ENCODE measurements at places on chromosomes 7 and 10.

DNA sequence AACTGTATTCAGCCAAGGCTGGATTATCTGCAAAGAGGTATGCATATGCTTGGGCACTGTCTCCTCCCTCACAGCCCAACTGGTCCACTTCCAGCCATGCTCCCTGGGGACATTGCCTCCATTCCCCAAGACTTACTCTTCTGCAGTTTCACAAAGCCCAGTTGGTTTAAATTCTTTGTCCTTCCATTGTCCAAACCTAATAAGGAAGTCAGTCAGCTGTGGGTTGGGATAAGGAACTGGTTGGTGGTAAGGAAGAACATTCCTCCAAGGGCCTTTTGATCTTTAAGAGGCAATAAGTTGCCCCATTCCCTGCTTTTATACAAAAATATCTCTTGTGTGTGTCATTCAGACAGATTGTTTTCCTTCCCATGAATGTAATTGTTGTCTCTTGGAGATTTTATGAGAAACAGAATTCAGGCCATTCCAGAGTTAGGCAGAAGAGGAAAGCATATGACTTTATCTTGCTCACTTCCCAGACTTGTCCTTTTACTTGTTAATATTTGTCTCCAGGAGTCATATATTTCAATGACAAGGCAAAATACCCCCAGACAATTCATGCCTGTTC lies 673.7 kb downstream of the SUGCT start:
- peak; percentile 46 for DNase-seq

- DNase-seq: no peak
These were observed 189.9 kb upstream of the PDE1C start for GRCh38 chr7:32259931-32260596.

DNA sequence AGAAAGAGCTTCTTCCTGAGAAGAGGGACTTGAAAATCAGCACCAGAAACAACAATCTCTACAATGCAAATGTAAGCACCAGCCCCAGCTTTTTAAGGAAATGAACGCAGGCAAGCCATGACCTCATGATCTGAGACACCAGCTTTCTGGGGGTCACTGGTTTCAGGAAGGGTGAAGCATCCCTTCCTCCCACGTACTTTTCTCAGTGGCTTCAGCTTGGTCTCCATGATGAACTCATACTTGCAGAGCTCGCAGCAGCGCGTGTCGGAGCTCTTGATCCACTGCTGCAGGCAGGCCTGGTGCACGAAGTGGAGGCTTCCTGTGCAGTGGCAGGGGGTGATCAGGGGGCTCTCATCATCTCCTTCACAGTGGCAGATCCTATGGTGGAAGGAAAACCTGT lies 87.0 kb downstream of the ALOX5 start:
- no peak for DNase-seq

DNA sequence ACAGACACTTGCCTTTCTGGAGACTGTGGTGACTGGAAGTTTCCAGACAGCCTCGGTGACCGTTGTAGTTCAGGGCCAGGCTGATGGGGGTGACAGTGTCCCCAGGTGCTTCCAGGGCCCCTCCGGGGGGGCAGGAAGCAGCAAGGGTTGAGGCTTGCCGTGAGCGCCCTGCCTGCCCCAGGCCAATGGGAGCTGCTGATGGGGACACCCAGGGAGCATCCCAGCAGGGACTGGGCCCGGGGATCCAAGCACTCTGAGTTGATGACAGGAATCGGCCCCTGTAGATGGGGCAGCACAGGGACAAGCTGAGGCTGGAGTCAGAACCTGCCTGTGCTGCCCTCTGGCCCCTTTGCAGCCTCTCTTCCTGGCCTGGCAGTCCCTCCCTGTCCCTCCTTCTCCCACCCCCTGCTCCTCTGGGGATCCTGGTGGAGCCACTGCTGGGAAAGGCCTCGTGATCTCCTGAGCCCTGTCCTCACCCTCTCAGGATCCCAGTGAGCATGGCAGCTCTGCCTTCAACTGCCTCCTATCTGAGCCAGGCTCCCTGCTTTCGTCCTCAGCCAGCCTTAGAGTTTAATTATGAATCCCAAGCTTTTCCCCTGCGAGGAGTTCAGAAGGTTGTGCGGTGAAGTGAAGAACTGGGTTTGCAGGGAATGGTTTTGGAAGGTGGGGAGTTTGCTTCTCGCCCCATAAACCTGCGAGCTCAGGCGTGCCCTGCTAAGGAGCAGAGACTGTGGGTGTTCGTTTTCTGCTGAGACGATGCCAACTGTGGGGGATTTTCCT lies 84.7 kb downstream of the ADCY1 start:
- DNase-seq: no peak

DNA sequence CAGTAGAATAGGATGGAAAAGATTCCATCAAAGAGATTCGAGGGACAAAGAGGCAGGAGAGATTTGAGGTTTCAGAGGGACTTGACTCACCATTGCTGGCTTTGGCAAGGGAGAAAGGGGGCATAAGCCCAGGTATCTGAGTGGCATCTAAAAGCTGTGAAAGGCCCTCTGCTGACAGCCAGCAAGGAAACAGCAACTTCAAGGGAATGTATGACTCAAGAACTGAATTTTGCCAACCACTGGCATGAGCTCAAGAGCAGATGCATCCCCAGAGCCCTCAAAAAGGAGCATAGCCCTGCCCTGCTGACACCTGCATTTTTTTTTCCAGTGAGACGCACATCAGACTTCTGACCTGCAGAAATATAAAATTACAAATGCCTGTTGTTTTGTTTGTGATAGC lies 19.6 kb upstream of the ADAM12 start:
- DNase-seq: peak; percentile 39

DNA sequence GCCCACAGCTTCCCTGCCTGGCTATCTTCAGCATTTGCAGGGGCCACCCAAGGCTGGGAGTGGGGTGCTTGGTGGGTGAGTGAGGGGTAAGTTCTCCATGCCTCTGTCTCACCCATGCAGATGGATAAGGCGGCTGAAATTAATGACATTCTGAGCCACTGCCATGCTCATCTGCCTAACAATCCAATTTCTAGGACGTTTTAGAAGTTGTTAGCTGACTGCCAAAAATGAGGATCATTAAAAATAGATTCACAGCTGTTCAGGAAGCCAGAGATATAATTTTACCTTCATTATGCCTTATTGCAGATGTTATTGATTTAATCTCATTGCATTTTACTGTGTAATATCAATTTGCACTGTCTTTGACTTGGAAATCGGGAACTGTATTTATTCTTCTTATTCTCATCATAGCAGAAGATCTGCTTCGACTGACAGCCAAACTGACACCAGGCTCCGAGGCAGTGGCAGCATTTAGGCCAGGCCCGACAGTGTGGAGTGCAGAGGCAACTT lies 334.4 kb upstream of the NPVF start:
- no peak for DNase-seq

DNA sequence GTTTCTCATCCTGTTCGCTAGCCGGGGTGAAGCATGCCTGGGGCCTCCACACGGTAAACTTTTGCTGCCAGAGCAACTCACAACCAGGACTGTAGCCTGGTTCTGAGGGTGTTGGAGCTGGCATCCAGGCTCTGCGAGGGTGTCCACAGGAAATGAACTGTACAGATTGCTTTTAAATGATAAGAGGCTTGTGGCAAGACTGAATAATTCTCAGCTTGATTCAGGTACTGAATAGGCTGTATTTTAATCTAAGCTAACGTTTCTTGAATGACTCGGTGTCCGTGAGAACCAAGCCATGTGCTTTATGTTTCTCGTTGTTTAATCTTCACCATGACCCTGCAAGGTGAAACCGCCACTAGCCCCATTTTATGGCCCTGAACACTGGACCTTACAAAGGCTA lies 49.3 kb downstream of the EEPD1 start:
- DNase-seq: peak; percentile 75

DNA sequence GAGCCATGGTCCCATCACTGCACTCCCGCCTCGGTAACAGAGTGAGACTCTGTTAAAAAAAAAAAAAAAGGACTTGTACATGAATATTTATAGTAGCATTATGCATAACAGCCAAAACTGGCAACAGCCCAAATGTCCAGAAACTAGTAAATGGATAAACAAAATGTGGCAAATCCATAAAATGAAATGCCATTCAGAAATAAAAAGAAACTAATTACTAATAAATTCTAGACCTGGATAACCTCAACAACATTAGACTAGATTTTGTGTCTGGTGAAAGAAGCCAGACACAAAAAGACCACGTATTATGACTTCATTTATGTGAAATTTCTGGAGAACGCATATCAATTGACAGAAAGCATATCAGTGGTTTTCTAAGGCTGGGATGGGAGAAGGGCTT lies 74.5 kb downstream of the HPSE2 start:
- DNase-seq: no peak

DNA sequence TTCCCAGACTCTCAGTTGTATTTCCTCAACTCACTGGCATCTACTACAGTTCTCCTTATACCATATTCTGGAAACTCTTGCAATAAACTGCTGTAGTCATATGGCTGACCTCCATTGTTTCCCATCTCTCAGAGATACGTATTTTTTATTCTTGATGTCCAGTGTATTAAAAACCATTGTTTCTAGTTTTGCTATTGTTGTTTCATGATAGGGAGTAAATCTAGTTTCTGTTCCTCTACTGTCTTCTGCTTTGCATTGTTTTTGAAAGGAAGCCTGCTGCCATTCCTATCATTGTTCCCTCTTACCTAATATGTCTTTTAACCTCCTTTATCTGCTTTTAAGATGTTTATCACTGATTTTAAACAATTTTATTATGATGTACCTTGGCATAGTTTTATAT lies 255.0 kb downstream of the ADK start:
- no peak for DNase-seq

- no peak for DNase-seq
These were observed 56.2 kb downstream of the OAT start for GRCh38 chr10:124362568-124362967.

- no peak for DNase-seq
These were observed 133.3 kb downstream of the VTI1A start for GRCh38 chr10:112580267-112580666.

DNA sequence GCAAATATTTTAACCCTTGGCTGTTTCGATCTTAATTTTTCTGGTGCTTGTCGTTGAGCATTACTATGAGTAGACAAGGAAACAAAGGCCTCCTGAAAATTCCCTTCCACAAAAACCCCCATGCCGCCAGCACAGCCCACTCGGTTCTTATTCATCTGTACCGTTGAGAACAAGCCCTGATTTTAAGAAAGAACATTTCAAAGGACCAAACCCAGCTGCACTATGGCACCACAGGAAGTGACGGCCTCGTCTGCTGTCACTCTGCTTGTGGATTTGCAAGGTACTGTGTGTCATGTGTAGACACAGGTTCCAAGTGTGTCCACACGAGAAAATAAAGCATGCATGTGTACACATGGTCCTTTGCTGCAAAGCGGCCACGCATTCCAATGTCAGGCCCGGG lies 285.2 kb downstream of the DNAJB6 start:
- no peak for DNase-seq

DNA sequence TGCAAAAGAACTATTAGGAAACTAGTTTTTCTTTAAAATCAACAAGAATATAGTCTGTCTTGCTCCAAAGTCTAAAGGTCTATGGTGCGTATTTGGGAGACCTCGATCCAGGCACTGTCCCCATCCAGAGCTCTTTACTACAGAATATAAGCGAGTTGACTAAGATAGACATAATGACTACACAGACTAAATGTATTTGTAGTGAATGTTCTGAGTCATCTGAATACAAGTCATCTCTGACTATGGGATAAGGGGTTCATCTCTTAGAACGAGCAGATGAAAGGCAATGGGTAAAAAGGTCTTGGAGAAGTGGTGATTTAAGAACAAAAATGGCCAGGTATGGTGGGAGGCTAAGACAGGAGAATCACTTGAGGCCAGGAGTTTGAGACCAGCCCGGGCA lies 136.0 kb upstream of the RSU1 start:
- no peak for DNase-seq

- DNase-seq: no peak
These were observed 395.5 kb downstream of the SUGCT start for GRCh38 chr7:40530292-40530691.

DNA sequence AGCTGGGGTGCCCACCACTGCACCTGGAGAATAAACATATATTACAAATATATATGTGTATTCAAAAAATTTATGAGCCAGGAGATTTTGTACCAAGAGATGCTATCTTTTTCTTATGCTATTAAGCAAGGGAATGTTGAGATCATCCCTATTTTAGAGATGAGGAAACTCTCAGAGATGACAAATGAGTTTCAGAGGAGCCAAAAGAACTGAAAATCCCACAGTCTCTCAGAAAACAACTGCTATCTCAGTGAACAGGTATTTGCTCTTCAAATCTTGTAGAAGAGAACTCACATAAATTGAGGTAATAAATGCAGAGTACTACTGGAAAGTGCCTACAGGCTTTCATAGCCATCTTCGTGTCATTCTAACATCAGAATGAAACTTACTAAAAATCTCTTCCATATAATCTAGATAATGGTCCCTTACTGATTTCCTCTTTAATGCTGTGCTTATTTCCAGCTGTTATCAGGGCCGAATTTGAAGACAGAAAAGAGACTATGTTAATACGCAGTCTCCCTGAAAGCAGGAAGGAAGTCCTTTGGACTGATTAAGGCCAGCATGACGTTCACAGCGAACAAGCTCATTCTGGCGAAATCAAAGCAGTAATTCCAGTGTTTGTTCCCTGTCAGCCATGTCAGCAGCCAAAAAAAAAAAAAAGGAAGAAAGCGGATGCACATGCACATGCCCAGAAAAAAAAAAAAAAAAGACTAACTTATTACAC lies 29.4 kb upstream of the ANAPC16 start:
- DNase-seq: peak; percentile 37

DNA sequence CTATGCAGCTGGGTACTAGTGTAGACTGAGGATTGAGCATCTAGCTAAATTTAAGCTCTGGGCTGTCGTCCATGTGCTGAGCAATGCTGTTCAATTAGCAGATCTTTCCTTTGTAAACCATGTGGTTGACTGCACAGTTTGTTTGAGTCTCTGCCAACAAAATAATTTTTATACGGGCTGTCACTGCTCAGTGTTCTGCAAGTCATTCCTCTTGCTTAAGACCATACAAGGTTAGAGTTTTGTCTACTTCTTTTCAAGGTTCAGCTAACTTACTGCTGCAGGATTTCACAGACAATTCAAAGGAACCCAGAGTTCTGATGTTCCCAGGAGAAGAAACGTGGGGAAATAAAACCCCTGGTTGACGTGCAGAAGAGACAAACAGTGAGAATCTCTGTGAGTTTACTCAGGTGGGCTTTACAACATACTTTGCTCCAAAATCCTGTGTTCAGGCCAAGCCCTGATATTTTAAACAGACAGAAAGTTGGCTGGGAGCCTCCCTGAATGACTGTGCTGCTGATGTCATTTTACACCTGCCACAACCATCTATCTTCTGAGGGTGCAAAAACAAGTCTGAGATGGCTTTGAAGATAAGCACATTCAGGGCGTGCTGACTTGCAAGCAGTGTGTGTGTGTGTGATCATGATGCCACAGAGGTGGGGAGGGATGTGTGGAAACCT lies 177.1 kb upstream of the SVIL start:
- peak; percentile 29 for DNase-seq

Data from NCI-H226 (cell line).